ENCODE measurements at places on chromosomes 3 and 15.

- DNase-seq, result no peak
Observed at GRCh38 chr15:70488002-70488605, 275.3 kb downstream of the UACA start.

DNA sequence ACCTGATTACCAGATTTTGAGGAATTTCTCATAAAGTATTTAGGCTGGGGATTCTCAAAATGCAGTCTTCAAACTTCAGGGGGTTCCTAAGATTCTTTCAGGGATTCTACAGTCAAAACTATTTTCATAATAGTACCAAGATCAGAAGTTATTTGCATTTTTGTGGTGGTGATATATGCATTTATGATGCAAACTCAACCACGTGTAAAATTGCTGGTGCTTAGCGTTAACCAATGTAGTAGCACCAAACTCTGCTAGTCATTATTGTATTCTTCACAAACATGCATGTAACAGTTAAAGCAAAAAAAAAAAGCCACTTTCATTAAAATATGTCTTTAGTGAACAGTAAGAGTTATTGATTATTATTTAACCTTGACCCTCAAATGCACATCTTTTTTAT lies 274.9 kb upstream of the DNAJC19 start:
- DNase-seq, result peak; percentile 1

DNA sequence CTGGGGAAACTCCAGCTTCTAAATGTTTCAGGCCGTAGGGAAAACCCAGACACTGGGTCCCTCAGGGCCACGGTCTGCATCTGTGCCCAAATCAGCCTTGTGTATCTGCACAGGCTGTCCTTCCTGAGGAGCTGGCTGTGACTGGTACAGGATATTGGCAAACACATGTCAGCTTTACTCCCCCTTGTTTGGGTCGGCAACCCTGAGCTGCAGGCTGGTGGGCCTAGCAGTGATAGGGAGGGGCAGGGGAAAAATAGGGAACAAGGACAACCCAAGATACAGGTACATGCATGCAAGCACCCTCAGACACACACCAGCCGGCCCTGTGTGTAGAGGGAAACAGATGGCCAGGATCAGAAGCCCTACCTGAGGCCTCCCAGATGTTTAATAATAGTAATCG lies 28.7 kb upstream of the HCN4 start:
- DNase-seq, result no peak

GRCh38 chr3:136078421-136079364 lies 113.2 kb downstream of the PPP2R3A start:
- DNase-seq, result no peak

- DNase-seq, result no peak
Observed at GRCh38 chr3:127663151-127663550, 9.6 kb upstream of the ABTB1 start.

- DNase-seq, result no peak
Observed at GRCh38 chr3:196994056-196994455, 25.4 kb upstream of the PIGZ start.

- no peak for DNase-seq
Observed at GRCh38 chr3:78621061-78621716, 1146.6 kb downstream of the ROBO1 start.

GRCh38 chr3:14485981-14486380 lies 54.2 kb downstream of the GRIP2 start:
- DNase-seq, result no peak

GRCh38 chr3:67737906-67738865 lies 83.8 kb upstream of the SUCLG2 start:
- no peak for DNase-seq

DNA sequence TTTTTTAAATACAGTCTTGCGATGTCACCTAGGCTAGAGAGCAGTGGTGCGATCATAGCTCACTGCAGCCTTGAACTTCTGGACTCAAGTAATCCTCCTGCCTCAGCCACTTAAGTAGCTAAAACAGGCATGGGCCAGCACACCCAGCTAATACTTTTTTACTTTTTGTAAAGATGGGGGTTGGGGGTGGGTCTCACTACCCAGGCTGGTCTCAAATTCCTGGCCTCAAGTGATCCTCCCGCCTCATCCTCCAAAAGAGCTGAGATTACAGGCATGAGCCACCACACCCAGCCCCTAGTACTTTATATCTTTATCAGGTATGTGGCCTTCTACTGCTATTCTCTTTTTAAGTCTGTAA lies 8.3 kb downstream of the PEAK1 start:
- DNase-seq, result no peak

- DNase-seq, result no peak
Observed at GRCh38 chr3:123111640-123112039, 44.8 kb downstream of the PDIA5 start.

GRCh38 chr3:112373476-112373875 lies 40.5 kb downstream of the CD200 start:
- no peak for DNase-seq

GRCh38 chr3:61938878-61939549 lies 377.6 kb downstream of the PTPRG start:
- no peak for DNase-seq

GRCh38 chr3:130760922-130761321 lies 14.3 kb upstream of the PIK3R4 start:
- DNase-seq, result no peak

- DNase-seq, result no peak
Observed at GRCh38 chr3:185021256-185021655, 131.6 kb downstream of the C3orf70 start.

- no peak for DNase-seq
Observed at GRCh38 chr3:148441191-148441590, 256.5 kb upstream of the AGTR1 start.

All from non-pigmented ciliary epithelial cell (primary cell).